Tibial nerve (tissue), 4 donors: ENCODE measurements at places on chromosomes 7 and 10. TPM values are rescaled to one million over a fixed set of nuclear protein-coding genes. Genes with fewer than 3 reads are reported as not detected.

The CCDC7 gene
- 38.4 TPM for total RNA-seq

DNA sequence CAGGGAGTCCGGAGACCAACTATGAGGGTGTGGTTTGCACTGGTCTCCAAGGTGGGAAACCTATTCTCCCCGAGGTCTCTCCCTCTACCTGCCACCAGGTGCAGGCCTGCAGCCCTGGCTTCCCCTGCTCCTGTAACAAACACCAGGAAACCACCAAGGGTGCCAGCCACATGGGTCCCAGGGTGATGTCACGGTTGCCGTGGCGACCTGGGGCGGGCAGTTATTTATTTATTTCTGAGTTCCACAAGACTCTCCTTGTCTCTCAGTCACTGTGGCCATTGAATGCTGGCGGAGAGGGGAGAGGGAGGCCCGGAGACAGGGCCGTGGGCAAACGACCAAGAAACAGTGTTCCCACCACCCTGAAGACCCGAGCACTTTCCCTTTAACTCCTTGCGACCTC is 27.0 kb downstream of the MMD2 start:
- H3K36me3 ChIP-seq = no peaks in the 10 kb centered on the region
- peak overlapping the region; percentile 83 for H3K27ac ChIP-seq
- H3K4me3 ChIP-seq = no peak overlapping the region
- H3K4me1 ChIP-seq = no peaks in the 10 kb centered on the region

- peaks cover 10% of the 10 kb centered on the region for H3K4me1 ChIP-seq
- H3K27me3 ChIP-seq = no peaks in the 10 kb centered on the region
- no peak for DNase-seq
- peaks cover 77% of the 10 kb centered on the region for H3K36me3 ChIP-seq
Measured at GRCh38 chr7:1442355-1443124, 16.7 kb downstream of the MICALL2 start.

DNA sequence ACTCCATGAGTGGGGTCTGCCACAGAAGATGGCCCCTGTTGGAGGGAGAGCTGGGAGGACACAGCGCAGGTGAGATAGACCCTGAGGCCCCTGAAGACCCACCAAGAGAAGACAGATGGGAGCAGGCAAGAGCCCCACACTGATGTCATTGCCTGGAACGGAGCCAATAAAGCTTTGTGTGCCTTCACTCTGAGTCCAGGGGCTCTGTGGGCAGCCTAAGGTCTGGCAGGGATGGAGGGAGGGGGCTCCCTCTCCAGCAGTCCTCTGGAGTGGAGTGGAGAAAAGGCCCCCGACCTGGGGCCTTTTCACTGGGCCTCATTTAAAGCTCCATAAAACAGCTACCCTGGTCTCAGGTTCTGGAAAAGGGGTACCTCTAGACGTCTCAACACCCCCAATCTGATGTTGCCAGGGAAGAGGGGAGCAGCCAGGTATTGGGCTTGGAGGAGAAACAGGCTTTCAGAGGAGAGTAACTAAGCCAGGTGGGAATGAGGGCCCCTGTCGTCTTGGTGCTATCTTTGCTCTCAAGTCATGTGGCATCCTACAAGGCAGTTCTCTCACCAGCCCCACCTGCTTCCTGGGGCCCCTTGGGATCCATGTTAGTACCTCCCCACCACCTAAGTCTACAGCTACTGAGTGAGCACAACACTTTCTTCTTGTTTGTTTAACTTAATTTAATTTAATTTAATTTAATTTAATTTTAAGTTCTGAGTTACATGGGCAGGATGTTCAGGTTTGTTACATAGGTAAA is 1.4 kb downstream of the C10orf62 start:
- peaks cover 5% of the 10 kb centered on the region for H3K4me1 ChIP-seq
- H3K36me3 ChIP-seq = no peaks in the 10 kb centered on the region
- H3K27me3 ChIP-seq = no peaks in the 10 kb centered on the region
- H3K27ac ChIP-seq = no peak overlapping the region
- no peak for DNase-seq
- H3K4me3 ChIP-seq = no peak overlapping the region

DNA sequence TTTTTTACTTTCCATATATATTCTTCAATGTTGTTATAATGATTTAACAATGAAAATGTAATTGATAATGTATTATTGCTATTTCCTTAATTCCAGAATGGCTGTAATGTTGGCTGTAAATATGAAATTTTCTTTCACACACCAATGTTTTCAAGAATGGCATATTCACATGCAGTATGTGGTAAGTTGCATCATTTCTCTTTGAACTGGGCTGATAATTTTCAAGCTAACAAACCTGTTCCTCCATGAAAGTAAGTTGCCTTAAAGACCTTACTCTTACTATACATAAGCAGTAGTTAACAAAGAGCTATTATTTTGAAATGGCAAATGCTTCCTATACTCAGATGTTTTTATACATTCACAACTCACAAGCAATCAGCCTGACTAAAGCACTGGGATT is 154.5 kb downstream of the TMEM168 start:
- H3K27ac ChIP-seq = no peak overlapping the region
- no peak for DNase-seq
- H3K36me3 ChIP-seq = no peaks in the 10 kb centered on the region
- no peaks in the 10 kb centered on the region for H3K4me1 ChIP-seq
- H3K4me3 ChIP-seq = no peak overlapping the region
- H3K27me3 ChIP-seq = no peaks in the 10 kb centered on the region

DNA sequence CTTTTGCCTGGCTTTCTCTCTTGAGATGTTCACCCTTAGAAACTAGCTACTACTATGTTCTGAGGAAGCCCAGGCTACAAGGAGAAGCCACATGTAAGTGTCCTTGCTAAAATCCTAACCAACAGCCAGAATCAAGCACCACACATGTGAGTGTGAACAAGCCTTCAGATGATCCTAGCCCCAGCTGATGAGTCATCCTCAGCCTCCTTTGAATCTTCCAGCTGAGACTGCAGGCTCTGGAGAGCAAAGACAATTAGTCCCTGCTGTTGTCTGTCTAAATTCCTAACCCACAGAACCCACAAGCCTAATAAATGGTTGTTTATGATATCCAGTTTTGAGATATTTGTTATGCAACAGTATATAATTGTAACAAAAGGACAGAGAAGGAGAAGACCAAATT is 92.8 kb upstream of the TAC1 start:
- H3K27ac ChIP-seq = no peak overlapping the region
- no peaks in the 10 kb centered on the region for H3K36me3 ChIP-seq
- H3K4me1 ChIP-seq = no peaks in the 10 kb centered on the region

DNA sequence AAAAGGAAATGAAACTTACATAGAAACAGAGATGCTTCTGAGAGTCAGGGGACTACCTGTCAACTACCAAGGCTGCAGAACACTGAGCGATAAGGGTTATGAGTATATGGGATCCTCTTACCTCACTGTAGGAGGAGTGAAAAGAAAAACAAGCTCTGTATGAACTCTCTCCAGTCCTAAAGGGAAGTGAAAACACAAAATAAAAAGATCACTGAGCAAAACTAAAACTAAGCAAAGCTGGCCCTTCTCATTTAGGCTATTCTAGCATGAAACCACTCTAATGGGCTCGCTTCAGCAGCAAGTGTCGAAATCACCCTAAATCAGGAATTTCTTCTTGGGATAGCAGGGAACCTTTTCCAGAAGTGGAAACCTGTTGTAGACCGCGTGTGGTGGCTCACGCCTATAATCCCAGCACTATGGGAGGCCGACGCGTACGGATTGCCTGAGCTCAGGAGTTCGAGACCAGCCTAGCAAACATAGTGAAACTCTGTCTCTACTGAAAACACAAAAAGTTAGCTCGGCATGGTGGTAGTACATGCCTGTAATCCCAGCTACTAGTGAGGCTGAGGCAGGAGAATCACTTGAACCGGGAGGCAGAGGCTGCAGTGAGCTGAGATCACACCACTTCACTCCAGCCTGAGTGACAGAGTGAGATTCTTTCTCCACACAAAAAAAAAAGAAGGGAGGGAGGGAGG is 27.0 kb downstream of the DCLRE1C start:
- H3K36me3 ChIP-seq = peaks cover 97% of the 10 kb centered on the region
- no peak for DNase-seq
- no peak overlapping the region for H3K4me3 ChIP-seq
- H3K27me3 ChIP-seq = no peaks in the 10 kb centered on the region
- no peak overlapping the region for H3K27ac ChIP-seq

DNA sequence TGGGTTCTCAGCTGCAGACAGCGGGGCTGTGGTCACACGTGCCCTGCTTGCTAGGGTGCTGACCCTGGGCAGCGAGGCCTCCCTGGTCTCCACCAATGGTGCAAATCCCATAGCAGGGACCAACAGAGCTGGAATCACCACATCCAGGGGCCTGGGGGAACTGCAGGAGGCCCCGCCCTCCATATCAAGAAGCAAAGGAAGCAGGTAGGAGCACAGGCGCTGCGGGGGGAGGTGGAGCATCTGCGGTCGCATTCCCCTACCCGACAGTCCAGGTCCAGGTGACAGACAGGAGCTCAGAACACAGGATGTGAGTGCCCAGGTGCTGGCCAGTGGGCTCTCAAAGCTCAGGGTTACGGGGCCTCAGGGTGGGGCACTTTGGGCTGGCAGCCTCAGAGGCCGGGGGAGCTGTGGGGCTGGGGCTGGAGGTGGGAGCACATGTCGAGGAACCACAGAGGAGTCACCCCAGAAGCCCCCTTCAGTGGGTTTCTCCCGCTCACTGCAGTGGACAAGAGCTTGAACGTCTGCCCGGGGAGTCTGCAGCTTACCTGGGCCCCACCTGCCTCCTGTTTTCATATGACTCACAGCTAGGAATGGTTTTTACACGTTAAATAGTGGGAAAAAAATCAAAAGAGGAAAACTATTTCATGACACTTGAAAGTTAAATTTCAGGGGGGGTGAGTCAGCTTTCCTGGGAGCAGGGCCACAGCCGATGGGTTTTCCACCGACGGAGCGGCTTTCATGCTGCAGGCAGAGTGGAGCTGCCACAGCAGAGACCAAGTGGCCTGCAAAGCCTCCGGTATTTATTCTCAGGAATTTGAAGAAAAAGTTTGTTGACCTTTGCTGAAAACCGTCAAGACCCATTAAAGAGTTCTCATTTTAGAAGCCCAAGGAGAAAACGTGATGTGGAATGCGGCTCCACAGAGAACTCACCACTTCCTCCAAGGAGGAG is 148.7 kb upstream of the PPP2R2D start:
- no peaks in the 10 kb centered on the region for H3K4me1 ChIP-seq
- no peak overlapping the region for H3K4me3 ChIP-seq
- no peak for DNase-seq
- H3K27ac ChIP-seq = no peak overlapping the region

DNA sequence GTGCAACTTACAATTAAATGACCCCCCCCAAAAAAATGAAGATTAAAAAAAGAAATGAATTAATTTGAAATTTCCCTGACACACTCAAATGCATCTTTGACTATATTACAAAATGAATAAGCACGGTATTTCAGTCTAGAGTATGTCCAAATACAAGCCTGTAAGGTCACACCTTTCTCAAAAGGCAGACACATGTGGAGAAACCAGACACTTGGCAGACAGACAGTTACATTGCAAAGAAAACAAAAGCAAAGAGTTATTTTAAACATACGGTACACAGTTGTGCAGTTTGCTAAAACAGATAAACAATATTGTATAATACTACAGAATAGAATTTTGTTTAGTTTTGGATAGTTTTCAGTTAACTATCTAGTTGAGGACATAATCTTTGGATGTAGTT is 153.0 kb downstream of the ATE1 start:
- no peaks in the 10 kb centered on the region for H3K4me1 ChIP-seq
- no peak overlapping the region for H3K4me3 ChIP-seq
- no peak for DNase-seq
- H3K27me3 ChIP-seq = no peaks in the 10 kb centered on the region
- H3K36me3 ChIP-seq = peaks cover 5% of the 10 kb centered on the region

DNA sequence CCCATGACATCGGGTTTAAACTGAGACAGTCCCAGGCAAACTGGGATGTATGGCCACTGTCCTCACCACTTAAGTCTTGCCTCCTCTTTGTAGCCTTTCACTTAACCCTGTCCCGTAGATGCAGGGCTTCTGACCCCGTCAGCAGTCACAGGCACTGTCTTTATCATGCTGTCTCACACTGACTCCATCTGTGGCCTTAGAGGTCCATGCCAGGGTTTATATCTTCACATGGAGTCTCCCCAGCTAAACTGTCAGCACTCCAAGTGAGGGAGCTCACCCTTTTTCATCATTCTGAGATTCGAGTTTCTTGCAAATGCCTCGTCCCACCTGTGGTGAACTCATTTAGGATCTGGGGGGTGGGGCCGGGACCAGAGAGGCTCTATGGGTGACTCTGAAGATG is 2.8 kb downstream of the FKBP6 start:
- no peak for DNase-seq
- no peak overlapping the region for H3K4me3 ChIP-seq
- H3K4me1 ChIP-seq = no peaks in the 10 kb centered on the region
- no peaks in the 10 kb centered on the region for H3K27me3 ChIP-seq
- no peak overlapping the region for H3K27ac ChIP-seq
- H3K36me3 ChIP-seq = no peaks in the 10 kb centered on the region

DNA sequence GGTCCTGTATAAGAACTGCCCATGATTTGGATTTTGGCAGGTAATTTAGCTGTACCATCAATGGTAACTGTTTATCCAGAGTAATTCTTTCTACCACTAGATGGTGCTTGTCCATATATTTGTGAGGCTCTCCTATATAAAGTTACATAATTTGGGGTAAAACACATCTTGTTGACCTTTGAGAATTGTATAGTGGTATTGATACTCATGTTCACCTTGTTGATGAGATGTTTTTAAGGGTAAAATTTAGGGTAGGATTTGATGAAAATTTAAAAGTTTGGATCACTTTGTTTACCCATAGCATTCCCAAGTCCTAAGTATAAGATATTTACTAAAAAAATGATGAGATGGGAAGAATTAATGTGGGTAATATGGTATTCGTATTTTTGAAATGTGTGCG is 31.6 kb downstream of the ST7 start:
- H3K4me3 ChIP-seq = no peak overlapping the region
- H3K36me3 ChIP-seq = no peaks in the 10 kb centered on the region
- no peaks in the 10 kb centered on the region for H3K4me1 ChIP-seq

DNA sequence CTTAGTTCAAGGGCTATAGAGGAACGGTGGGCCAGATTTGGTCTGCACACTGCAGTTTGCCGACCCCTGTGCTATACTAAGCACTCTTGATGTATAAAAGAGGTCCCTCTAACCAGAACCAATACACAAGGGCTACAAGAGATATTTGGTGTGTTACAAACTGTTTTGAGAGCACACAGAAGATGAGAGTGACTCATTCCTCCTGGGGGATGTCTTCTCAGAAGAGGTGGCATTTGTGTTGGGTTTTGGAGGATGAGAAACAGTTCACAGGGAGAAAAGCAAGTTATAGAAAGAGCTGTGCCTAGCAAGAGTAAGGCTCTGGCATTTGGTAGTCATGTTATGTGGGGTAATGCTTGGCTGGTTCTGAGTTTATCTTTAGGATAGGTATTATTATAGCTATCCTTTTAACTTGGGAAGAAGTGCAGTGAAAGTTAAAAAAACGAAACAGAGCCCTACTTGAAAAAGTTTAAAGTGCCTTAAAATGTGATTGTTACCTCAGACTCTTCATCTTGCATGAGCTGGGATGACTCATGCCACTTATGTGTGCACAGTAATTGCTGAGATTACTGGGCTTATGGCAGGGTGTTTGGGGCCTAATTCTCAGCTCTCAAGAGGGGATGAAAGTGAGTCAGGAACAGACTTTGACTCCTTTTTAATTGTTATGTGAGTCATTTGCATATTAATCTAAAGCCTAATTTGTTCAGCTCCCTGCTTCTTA is 160.4 kb downstream of the KIF20B start:
- no peak overlapping the region for H3K4me3 ChIP-seq
- peaks cover 3% of the 10 kb centered on the region for H3K4me1 ChIP-seq
- no peak for DNase-seq
- H3K27me3 ChIP-seq = no peaks in the 10 kb centered on the region
